Kasumi-1 (cell line): ENCODE measurements at places on chromosomes 12 and 14.

- DNase-seq, result no peak
Measured at GRCh38 chr12:11482955-11483354, 87.6 kb upstream of the PRB2 start.

- DNase-seq, result no peak
Measured at GRCh38 chr12:132427174-132427768, 62.7 kb upstream of the FBRSL1 start.

- no peak for DNase-seq
Measured at GRCh38 chr14:95270203-95270602, 49.5 kb downstream of the CLMN start.

- DNase-seq, result no peak
Measured at GRCh38 chr14:33493266-33493665, 457.6 kb downstream of the EGLN3 start.

DNA sequence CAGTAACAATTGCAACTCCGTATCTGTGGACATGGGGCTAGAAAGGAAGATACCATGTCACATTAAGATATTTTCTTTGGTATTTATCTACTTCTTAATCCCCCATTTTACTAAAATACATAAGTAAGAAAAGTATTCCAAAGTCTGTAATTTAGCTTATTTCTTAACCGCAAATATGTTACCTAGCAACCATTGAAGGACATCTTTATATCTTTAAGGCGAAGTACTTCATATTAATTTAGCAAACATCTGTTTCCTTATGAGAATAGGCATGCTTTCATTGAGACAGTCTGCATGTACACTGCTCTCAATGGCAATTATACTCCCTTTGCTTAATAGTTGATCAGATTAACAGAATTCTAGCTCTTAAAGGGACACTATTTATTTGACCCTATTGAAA, 88.8 kb downstream of the NAV3 start:
- DNase-seq, result no peak

DNA sequence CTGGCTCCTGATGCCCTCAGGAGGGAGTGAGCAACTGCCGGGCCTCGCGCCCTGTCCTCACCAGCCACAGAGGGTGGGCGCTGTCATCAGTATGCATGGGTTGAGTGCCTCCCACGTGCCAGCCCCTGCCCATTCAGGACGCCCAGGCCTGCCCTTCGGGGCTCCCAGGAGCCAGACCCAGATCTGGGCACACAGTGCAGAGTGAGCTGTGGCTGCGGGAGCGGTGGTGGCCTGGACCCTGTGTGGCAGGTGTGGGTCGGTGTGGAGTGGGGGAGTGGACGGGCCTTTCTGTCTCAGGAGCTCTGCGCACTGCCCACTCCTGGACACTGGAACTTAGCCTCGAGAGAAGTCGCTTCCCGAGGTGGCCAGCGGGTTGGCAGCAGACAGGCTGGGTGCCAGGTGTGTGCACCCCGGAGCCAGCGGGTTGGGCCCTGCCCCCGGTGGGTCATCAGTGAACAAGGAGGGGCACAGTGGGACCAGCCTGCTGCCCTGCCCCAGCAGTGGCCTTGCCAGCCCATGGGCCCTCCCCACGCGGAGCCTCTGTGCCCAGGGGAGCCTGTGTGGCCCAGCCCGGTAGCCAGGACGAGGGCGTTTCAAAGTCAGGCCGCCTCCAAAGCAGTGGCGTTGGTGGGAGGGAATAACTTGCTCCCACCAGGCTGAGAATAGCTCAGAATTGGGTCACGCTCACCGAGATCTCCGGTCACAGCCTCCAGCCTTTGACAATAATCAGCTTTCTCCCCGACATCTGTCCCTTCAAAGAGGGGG, 9.5 kb downstream of the TRMT61A start:
- no peak for DNase-seq

GRCh38 chr12:103561174-103561573, 25.9 kb upstream of the STAB2 start:
- no peak for DNase-seq

GRCh38 chr12:110244829-110245228, 36.2 kb upstream of the ATP2A2 start:
- no peak for DNase-seq

DNA sequence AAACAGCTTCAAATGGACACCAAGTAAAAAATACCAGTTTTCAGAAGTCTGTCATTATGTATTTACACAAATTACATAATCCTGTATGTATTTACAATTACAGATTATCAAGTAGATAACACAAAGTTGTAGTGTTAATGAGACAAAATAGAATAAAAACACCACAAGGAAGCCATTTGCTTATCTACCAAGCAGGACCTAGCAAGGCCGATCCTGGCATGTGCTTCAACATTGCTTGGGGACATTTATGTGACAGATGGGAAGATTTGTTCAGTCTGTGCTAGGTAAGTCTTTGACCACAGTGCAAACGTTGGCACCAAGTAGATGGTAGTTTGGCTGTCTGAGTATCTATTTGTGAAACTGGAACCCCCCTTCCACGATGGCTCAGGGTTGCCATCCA, 35.8 kb downstream of the BCAT1 start:
- no peak for DNase-seq

GRCh38 chr14:100446572-100446971, 123.4 kb downstream of the SLC25A47 start:
- DNase-seq, result no peak

- no peak for DNase-seq
Measured at GRCh38 chr12:109356577-109356976, 8.9 kb downstream of the MYO1H start.

GRCh38 chr14:37985826-37986470, 221.8 kb upstream of the SSTR1 start:
- DNase-seq, result peak; percentile 50

DNA sequence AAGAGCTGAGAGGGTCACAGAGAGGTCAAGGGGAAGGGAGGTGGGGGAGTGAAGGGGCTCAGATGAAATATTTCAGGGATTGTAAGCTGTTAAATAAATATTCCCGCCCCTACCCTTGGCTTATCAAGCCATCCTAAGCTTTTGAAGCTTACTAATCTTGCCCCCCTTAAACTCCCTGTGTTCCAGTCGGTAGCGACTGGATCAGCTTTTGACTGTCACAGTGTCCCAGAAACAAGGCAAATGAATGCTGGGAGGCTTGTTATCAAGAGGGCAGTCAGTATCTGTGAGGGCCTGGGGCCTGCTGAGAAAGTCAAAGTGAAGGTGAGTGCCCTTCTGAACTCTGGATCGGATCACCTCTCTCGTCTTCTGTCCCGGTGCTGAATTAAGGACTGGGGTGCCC, 128.1 kb downstream of the DACT1 start:
- DNase-seq, result no peak
